ENCODE measurements at places on chromosomes 7 and 10. TPM values are rescaled to one million over a fixed set of nuclear protein-coding genes. Genes with fewer than 3 reads are reported as not detected.

DNA sequence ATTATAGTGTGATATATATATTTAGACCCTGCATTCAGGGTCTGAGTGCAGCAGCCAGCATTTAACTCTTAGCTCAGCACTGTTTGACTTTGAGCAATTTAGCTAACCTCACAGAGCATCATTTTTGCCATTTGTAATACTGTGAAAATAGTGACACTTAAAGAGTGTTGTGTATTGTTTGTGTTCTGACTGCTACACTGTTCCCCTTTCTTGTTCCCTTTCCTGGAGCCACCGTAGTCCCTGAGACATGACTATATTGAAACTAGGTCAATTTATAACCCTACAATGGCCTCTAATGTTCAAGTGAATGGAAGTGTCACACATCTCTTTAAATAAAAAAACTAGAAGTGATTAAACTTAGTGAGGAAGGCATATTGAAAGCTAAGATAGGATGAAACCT, 20.3 kb upstream of the CD36 start:
- no peaks in the 10 kb centered on the region for H3K27me3 ChIP-seq
- no peaks in the 10 kb centered on the region for H3K36me3 ChIP-seq
- H3K27ac ChIP-seq, result no peak overlapping the region
- no peak overlapping the region for H3K4me3 ChIP-seq
- DNase-seq, result no peak

DNA sequence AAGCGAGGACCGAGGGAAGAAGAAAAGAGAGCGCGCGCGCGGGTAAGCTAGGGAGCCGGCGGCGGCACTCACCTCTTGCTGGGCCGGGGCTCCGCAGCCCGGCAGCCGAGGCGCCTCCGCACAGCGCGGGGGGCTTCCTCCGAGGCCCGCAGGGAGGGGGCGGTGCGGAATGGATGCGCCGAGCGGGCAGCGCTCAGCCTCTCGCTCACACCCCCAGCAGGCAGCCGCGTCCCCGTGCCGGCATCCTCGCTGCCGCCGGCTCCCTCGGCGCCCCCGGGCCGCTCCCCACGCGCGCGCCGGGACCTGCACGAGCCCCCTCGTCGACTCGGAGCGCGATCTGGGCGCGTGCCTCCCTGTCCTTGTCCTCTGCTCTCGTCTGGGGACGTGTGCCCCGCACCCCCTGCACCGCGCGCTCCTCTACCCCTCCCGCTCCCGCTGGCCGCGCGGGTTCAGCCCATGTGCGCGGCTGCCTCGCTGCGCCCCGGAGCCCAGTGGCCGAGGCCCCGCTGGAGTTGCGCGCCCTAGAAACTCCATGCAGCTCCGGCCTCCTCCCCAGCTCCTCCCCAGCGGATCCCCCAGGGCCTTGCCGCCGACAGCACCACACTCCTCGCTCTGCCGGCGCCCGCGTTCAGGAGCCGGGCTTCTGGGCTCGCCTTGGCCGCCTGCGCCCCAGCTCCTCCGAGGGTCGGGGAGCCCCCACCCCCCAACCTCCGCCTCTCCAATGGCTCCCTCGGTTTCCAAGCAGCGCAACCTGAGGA, 75.3 kb downstream of the CALN1 start:
- no peak for DNase-seq
- H3K27me3 ChIP-seq, result peaks cover 8% of the 10 kb centered on the region
- no peaks in the 10 kb centered on the region for H3K36me3 ChIP-seq
- H3K4me1 ChIP-seq, result peaks cover 24% of the 10 kb centered on the region
- H3K4me3 ChIP-seq, result peak overlapping the region; percentile 4

- no peaks in the 10 kb centered on the region for H3K27me3 ChIP-seq
- H3K4me3 ChIP-seq, result no peak overlapping the region
- no peak overlapping the region for H3K27ac ChIP-seq
- H3K36me3 ChIP-seq, result no peaks in the 10 kb centered on the region
- DNase-seq, result no peak
- peaks cover 9% of the 10 kb centered on the region for H3K4me1 ChIP-seq
These were observed 6.8 kb downstream of the PAXIP1 start for GRCh38 chr7:154996101-154996500.

- no peak overlapping the region for H3K27ac ChIP-seq
- peaks cover 25% of the 10 kb centered on the region for H3K36me3 ChIP-seq
- no peaks in the 10 kb centered on the region for H3K27me3 ChIP-seq
- H3K4me1 ChIP-seq, result no peaks in the 10 kb centered on the region
These were observed 17.6 kb downstream of the KRIT1 start for GRCh38 chr7:92228100-92228499.

DNA sequence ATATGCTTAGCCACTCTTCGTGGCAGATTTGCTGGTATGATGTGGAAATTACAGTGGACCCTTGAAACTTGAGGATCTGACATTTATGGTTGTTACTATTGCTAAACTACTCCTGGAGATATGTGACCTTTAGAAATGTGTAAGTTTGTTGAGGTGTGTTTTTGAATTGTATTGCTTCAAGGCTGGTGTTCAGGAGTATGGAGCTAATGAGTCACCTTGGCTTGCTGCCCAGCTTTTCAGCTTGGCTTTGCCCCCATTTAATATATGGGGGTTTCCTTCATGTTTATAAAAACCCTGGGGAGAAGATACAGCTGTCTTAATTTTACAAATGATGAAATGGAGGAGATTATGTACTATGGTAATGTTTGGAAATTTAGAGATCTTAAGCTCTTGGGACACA, 11.6 kb downstream of the HBP1 start:
- no peaks in the 10 kb centered on the region for H3K36me3 ChIP-seq
- H3K4me1 ChIP-seq, result no peaks in the 10 kb centered on the region
- no peak for DNase-seq
- H3K27ac ChIP-seq, result no peak overlapping the region
- no peak overlapping the region for H3K4me3 ChIP-seq

Gene TMEM72
- total RNA-seq, result not detected
